Stimulated activated CD4-positive, alpha-beta T cell treated with anti-CD3 and anti-CD28 coated beads, TNF-alpha, amount 100 ng/mL, for 1 hour (primary cell): ENCODE measurements at places on chromosomes 13 and 19.

DNA sequence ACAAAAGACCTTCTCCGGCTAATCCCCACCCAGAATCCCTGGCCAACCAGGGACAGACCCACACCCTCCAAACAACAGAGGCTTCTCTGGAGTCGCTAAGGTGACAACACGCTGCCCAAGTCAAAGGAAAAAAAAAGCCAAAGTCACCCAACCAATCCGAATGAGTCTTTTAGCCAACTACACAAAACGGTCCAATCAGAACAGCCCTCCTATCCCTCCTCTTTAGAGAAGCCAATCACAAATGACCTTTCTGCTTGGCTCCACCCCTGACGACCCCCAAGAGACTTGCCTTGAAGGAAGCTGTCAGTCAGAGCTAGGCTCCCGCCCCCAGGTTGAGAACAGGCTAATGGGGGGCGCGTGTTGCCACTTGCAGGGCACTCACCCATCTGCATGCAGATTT lies 6.6 kb upstream of the FBXW9 start:
- DNase-seq, result no peak

DNA sequence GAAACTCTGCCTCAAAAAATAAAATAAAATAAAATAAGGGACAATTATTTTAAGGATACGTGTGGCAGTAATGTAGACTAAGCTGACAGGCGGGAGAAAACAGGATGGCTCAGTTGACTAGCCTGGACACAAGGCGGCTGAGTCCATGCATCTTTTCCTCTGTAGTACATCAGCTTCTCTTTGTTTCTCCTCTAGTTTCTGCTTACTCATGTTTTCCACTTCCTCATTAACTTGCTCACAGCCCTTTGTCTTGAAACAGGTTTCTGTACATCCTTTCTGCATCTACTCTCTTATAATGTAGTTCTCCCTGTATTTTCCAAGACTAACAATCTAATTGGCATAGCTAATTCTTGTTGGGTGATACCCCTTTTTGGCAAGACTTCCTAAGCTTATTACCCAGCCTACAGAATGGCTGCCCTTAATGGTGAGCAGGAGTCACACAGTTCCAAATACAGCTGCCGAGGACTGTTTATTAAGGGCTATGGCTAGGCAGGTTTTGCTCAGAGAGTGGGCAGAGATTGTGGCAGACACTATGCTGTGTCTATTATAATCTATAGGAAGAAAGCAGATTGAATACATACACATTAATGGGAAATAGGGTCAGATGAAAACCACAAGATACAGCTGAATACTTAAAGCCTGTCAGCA lies 58.7 kb upstream of the KLF5 start:
- DNase-seq, result no peak

- DNase-seq, result no peak
These were observed 354.9 kb downstream of the KLF5 start for GRCh38 chr13:73413656-73414055.

DNA sequence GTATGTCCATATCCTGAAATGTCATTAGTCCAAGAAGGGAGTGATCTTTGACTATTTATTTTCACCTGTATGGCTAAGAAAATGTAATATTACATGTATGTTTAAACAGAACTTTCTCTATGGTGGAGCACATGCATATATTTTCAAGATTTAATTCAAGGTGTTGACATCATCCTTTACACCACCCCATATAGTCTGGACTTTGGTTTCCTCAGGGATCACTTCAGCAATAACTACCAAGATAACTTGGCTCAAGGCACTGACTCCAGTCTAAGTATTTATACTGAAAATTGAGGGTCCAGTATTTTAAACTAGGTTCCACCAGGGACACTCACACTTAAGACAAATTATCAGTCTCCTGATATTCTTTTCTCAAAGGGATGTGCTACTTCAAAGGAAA lies 660.6 kb downstream of the EFNB2 start:
- DNase-seq, result no peak

DNA sequence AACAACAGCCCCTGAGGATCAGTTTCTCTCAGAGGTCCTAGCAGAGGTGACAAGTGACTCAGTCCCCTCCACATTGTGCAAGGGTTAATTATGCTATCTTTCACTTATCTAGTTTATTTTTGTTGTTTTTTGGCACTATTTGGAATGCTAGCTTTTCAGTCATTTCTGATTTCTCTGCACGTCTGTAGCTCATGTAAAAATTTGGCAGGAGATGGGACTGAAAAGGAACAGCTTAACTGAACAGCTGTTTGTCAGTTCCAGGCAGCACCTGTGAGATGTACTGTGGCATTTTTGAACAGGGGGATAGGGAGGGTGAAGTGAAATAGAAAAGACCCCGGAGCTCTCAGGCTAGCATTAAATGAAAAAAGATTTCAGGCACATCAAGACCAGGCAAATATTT lies 313.5 kb downstream of the SUCLA2 start:
- DNase-seq, result no peak

DNA sequence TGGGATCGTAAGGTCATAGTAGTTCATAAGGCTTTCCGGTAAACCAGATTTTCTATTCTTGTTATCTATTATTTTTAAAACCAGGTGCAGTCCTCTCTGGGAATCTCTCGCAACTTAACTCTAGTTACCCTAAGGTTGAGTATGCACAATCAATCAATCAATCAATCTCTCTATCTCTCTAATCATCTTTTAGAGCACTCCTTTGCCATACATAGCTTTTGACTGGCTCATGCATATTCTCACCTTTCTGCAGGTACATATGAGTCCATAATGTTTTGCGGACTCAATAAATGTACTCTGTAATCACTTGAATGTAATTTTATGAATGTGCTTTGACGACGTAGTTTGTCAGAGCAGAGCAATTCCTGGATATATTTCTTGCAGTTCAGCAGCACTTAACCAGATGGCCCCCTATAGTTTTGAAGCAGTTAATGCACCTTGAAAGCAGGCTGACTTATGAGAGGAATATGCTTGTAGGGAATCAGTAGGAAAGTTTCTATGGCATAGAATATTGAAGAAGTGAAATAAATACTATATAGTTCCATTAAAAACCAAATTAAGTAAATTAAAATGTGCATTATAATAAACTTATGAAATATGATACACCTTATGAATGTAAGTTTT lies 524.7 kb downstream of the GPC5 start:
- no peak for DNase-seq

DNA sequence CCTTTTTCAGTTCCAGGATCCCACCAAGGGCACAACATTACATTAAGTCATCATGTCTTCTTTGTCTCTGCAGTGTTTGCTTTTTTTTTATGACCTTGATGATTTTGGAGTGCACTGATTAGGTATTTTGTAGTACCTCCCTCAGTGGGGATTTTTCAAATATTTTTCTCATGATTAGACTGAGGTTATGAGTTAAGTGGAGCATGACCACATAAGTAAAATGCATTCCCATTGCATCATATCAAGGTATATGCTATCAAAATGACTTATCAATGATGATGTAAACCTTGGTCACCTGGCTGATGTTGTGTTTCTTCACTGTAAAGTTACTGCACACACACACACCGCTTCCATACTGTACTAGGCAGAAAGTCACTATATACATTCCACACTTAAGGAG lies 96.7 kb upstream of the TRPC4 start:
- no peak for DNase-seq

GRCh38 chr13:37636701-37637100 lies 38.1 kb upstream of the POSTN start:
- DNase-seq, result no peak

DNA sequence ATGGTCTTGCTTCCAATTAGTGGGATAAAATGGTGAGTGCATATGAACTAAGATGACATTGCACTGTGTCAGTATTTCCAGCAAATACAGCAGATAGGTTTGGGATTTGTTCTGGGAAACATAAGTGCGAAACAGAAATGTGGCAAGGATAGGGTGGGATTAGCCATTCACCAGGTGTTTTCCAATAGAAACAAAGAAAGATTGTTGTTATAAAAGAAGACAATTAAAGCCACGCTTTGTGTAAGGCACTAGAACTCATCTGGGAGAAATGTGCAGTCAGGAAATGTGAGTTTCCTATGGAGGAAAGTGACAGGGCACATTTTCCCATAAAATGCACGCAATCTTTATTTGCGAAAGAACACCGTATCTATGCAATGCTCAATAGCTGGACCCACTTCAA lies 1547.8 kb downstream of the EFNB2 start:
- DNase-seq, result no peak

DNA sequence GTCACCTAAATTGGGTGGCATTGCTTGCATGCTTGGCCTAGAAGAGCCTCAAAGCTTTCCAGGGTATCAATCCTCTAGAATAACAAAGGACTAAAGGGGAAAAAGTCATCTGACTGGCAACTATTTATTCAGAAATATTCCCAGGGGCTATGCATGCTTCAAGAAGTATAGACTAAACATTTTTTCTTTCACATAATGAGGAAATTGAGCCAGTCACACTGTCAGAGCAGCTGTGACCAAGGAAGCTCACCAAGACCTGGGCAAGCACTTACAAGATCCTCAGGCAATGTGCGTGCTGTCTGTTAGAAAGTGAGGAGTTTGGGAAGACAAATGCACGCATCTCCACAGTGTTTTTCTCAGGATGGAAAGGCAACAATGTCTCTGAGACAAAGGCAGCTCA lies 747.2 kb downstream of the DIAPH3 start:
- DNase-seq, result no peak

GRCh38 chr13:62578402-62578801 lies 1162.8 kb upstream of the PCDH20 start:
- no peak for DNase-seq

DNA sequence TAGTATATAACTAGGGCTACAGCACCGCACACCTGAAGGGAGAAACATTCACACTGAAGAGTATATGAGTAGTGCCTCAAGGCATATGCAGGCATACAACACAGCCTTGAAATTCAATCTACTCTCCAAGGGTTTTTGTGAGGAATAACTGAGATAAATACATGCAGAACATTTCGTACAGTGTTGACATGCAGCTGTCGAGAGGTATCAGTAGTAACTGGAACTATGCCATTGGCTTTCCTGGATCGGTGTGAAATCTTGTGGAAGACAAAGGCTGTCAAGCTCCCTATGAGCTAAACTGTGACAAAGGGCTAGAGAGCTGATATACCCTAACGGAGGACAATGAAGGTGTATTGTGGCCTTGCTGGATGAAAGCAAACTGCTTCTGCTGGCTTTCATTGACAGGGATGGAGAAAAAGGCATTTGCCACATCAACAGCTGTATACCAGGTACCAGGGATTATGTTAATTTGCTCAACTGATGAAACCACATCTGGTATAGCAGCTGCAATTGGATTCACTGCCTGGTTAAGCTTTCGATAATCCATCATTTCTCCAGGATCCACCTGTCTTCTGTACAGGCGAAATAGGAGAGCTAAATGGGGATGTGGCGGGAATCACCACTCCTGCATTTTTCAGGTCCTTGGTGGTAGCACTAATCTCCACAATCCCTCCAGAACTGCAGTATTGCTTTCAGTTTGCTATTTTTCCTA lies 16.3 kb downstream of the MTRF1 start:
- DNase-seq, result no peak

GRCh38 chr19:4066176-4066606 lies 508 bp downstream of the ZBTB7A start:
- no peak for DNase-seq

- DNase-seq, result no peak
These were observed 141.0 kb downstream of the DCLK1 start for GRCh38 chr13:35990196-35990595.

DNA sequence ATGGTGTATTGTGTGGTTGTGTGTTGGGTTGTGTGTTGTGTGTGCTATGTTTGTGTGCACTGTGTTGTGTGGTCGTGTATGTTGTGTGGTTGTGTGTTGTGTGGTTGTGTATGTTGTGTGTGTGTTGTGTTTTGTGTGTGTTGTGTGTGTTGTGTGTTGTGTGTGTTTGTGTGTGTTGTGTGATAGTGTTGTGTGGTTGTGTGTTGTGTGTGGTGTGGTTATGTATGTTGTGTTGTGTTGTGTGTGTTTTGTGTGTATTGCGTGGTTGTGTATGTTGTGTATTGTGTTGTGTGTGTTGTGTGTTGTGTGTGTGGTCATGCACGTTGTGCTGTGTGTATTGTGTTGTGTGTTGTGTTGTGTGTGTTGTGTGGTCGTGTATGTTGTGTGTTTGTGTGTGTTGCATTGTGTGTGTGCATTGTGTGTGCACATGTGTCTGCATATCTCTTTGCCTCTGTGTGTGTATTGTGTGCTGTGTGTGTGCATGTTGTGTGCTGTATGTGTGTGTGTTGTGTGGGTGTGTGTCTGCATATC lies 2.9 kb downstream of the C3 start:
- DNase-seq, result no peak

DNA sequence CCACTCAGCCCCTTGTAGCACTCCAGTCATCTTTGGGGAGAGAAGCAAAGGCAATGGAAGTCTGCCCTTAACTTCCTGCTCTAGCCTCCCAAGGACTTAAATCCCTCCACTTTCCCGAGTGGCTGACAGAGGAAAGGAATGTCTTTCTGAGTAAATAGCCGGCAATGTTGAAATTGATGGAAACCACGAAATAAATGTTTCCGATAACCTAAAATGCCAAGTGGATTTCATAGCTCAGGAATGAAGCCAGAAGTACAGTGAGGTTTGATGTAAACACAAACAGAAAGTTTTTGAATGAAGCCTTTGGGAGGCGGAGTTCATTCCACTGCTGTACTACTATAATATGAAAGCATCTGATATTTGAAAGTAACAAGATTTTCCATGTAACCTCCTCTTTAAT lies 14.0 kb upstream of the TBC1D4 start:
- no peak for DNase-seq

DNA sequence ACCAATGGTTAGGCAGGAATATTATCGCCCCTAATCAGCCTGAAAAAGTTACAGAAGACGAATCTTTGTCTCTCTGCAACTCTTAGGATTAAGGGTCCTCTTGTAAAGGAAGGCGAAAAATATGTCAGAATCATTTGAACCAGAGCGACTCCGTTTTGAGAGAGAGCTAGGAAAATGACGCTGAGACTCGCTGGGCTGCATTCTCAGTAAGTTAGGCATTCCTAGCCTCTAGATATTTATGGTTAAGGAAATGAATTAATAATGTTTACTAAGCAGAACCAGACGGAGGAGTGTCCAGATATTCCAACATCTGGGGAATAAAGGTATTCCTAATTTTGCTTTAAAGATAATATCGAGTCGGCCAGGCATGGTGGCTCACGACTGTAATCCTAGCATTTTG lies 755 bp upstream of the ZNF726 start:
- no peak for DNase-seq

DNA sequence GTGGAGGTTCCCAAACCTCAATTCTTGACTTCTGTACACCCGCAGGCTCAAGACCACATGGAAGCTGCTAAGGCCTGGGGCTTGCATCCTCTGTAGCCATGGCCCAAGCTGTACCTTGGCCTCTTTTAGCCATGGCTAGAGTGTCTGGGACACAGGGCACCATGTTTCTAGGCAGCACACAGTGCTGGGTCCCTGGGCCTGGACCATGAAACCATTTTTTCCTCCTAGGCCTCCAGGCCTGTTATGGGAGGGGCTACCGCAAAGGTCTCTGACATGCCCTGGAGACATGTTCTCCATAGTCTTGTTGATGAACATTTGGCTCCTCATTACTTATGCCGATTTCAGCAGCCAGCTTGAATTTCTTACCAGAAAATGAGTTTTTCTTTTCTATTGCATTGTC lies 701.4 kb downstream of the FGF9 start:
- no peak for DNase-seq

- DNase-seq, result no peak
These were observed 9.2 kb upstream of the CLC start for GRCh38 chr19:39746836-39747529.
